ENCODE measurements at places on chromosomes 1 and 21.

GRCh38 chr1:116175611-116176010, 64.4 kb downstream of the MAB21L3 start:
- no peak for DNase-seq

DNA sequence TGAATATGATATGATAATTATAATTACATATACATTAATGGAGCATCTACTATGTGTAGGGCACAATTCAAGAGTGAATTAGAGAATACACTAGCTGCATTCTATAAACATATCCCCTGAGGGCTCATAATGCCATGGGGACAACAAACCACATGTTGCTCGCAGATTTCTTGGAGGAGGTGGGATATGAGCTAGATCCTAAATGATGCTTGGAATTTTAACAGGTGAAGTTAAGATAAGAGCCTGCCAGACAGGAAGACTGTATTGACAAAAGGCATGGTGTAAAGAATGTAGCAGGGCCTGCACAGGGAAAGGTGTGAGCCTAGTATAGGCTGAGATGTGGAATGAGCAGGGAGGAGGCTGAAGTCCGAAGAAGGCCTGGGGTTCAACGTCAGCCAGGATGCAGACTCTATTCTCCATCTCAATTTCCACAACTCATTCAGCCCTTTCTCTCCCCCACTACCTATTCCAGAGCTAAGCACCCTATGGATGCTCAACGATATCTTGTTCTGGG, 120.2 kb downstream of the ELAVL4 start:
- no peak for DNase-seq

DNA sequence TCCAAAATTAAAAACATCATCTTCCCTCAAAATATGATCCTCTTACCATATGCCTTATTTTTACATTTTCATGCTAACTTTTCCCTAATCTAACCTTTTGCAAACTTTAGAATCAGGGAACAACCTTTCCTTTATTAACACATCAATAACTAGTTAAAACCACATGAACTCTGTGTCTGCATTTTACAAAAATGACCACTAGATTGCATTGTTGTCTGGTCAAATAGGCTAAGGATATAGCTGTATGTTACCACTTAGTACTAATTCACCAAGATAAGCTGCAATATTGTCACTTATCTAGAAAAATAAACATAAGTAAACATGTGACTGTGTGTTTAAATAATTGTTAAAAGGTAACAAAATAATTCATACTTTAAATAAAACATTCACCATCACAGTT, 82.3 kb downstream of the DENND1B start:
- no peak for DNase-seq

GRCh38 chr1:206544562-206545257, 37.4 kb downstream of the RASSF5 start:
- no peak for DNase-seq

- no peak for DNase-seq
Observed at GRCh38 chr1:45677751-45678245, 8.5 kb downstream of the GPBP1L1 start.

DNA sequence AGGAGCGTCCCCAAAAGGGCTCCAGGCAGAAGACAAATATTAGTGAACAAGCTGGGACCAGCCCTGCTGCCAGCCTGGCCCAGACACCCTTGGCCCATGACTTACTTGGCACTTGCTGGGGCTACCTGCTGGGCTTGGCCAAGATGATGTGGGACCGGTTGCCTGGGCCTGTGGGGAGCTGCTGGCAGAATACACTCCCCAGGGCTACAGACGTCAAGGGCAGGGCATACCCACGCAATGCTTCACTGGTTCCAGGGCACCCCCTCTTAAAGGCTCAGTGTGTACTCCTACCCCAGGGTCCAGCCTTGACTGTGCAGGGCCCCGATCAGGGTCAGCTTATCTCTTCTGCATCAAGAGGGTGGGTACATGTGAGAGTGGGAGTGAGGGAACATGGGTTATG, 106.5 kb upstream of the SLC2A1 start:
- DNase-seq: no peak

DNA sequence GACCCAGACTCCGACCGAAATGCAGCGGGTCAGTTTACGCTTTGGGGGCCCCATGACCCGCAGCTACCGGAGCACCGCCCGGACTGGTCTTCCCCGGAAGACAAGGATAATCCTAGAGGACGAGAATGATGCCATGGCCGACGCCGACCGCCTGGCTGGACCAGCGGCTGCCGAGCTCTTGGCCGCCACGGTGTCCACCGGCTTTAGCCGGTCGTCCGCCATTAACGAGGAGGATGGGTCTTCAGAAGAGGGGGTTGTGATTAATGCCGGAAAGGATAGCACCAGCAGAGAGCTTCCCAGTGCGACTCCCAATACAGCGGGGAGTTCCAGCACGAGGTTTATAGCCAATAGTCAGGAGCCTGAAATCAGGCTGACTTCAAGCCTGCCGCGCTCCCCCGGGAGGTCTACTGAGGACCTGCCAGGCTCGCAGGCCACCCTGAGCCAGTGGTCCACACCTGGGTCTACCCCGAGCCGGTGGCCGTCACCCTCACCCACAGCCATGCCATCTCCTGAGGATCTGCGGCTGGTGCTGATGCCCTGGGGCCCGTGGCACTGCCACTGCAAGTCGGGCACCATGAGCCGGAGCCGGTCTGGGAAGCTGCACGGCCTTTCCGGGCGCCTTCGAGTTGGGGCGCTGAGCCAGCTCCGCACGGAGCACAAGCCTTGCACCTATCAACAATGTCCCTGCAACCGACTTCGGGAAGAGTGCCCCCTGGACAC, 534 bp downstream of the C1orf56 start:
- peak; percentile 21 for DNase-seq

GRCh38 chr1:19123837-19124236, 86.2 kb downstream of the UBR4 start:
- DNase-seq: no peak

GRCh38 chr21:45415188-45415942, 10.4 kb downstream of the COL18A1 start:
- no peak for DNase-seq

DNA sequence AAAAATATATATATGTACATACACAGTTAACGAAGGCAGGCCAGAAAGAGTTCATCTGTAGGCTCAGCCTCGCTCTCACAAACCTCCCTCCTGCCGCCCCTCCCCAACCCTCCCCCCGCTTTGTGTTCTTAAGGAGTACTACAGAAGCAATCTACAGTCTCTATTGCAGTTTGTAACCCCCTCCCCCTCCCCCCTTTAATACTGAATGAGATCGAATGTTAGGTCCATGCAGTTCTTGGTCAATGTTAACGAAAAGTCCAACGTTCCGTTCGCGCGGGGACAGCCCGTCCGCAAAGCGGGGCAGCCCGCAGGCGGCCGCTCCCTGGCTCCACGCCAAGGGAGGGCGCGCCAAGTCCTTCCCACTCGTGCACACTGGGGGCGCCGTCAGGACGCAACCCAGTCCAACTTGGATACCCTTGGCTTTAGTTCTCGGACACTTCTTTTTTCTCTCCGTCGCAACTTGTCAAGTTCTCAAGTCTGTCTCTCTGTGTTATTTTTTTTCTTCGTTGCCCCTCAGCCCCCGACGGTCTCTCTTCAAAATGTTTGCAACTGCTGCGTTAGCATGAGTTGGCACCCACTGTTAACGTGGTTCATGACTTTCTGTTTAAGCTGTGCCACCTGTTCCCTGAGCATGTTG, 2.2 kb downstream of the JUN start:
- DNase-seq: no peak

- no peak for DNase-seq
Observed at GRCh38 chr1:109357616-109358015, 40.1 kb downstream of the SORT1 start.

DNA sequence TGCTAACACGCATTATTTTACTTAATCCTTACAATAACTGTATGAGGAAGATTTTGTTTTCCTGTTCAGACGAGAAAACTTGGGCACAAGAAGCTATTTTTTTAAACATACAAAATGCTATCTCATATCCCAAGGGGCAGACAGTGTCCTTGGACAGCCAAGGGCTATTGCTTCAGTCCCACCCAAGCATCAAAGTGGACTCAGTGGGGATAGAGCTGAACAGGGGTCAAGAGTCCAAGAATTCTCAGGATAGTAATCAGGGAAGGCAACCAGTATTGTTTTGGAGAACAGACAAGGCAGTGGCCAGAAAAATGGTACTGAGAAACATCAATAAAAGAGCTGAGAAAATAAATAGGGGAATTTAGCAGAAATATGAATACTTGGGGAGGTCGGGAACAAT, 465.7 kb downstream of the PLPP3 start:
- no peak for DNase-seq

DNA sequence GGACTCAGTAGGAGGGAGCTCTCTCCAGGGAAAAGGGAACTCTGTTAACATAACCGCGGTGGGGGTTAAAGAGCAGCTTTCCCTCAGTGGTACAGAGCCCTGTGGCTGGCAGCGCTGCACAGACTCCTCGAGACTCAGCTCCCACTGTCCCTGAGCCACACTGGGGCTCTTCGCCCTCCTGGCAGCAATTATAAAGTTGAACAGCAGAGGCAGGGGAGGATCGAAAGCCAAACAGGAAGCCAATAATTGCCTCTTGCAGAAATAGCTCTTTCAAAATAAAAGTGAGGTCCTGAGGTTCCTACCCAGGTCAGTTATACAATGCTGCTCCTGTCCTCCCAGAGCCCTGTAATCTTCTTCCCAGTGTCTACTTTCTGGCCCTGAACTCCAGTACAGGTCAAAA, 77.0 kb downstream of the FAM78B start:
- DNase-seq: no peak

GRCh38 chr1:56080123-56080522, 499.2 kb downstream of the PLPP3 start:
- no peak for DNase-seq

DNA sequence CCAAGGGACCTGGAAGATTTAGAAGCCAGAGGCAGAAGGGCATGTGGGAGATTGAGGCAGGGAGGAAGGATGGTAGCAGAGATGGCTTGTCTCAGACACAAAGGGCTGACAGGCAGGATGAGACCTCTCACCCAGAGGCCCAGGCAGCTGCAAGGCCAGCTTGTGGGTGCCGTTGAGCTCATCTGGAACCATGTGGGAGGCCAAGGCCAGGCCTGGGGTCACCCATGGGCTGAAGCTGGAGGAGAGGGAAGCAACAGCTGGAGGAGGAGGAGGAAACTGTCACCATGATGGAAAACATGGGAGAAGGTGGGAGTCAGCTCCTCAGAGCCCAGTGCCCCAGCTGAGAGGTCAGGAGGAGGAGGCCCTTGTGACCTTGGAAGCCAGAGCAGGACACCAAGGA, 6.4 kb downstream of the CRABP2 start:
- DNase-seq: no peak

- DNase-seq: no peak
Observed at GRCh38 chr1:37656881-37657280, 22.2 kb upstream of the RSPO1 start.

DNA sequence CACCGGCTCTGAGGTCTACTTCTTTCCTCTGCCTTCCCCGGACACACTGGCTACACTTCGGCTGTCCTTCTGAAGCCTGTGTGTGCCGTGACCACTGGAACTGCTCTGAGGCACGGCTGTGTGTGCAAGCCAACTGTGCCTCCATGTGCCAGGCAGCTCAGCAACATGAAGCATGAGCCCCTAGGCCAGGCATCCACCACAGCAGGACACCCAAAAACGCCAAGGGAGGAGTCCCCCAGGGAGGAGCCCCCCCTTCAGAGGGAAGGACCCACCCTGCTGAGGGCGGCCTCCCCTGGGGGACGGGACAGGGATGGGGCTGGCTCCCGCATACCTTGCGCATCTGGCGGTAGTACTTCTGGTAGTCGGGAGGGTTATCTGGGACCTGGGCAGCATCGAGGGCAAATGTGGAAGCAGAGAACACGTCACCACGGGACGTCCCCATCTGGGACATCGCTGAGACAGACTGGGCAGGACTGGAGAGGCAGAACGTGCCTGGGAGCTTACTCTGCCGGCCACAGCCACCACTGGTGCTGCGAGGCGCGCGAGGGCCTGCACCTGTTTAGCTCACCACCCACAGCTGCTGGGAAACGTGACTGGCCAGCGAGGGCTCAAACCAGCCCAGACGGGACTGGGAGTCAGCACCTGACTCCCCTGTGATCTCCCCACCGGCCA, 20.5 kb downstream of the LSS start:
- DNase-seq: no peak

GRCh38 chr1:247335882-247336281, 4.2 kb upstream of the ZNF496 start:
- DNase-seq: no peak
